ENCODE measurements at places on chromosomes 3 and 15. TPM values are rescaled to one million over a fixed set of nuclear protein-coding genes. Genes with fewer than 3 reads are reported as not detected.

Gene TTBK2
- 2.6 TPM for total RNA-seq

Gene ZSCAN29
- total RNA-seq = 9.5 TPM

Gene MINAR1
- total RNA-seq = 0.30 TPM

Gene TIGIT
- not detected for total RNA-seq

Gene GOLGA8G
- not detected for total RNA-seq

Gene MGLL
- total RNA-seq = 65.4 TPM

Gene CPN2
- not detected for total RNA-seq

Gene CKMT1A
- 2.9 TPM for total RNA-seq

Gene SCN11A
- 0.02 TPM for total RNA-seq

Gene CNTN4
- total RNA-seq = not detected

Gene SELENOK
- total RNA-seq = 21.4 TPM

Gene TEX264
- 72.9 TPM for total RNA-seq

Gene A4GNT
- not detected for total RNA-seq

Gene TRA2B
- total RNA-seq = 166 TPM

Gene CALML4
- total RNA-seq = 11.1 TPM

Gene COL8A1
- not detected for total RNA-seq

Gene CLSTN2
- 0.02 TPM for total RNA-seq

Gene SH2D7
- not detected for total RNA-seq

Gene GHRL
- not detected for total RNA-seq

Gene HHLA2
- not detected for total RNA-seq

Gene CCDC33
- 6.7 TPM for total RNA-seq

Gene SH3GL3
- total RNA-seq = 0.85 TPM

Gene FHIT
- total RNA-seq = 0.72 TPM

Gene MRPL3
- 96.0 TPM for total RNA-seq

Gene RASGRP1
- total RNA-seq = 0.28 TPM

Gene WNT5A
- total RNA-seq = 1.0 TPM

Gene FOXB1
- not detected for total RNA-seq

Gene SLC24A5
- total RNA-seq = not detected

Gene NANOGP8
- not detected for total RNA-seq

Gene SIDT1
- 0.63 TPM for total RNA-seq

Gene ELL3
- 1.4 TPM for total RNA-seq

Gene WDR49
- not detected for total RNA-seq

Gene SOX14
- not detected for total RNA-seq

Gene INKA1
- total RNA-seq = 2.1 TPM

Gene PRKCD
- total RNA-seq = 36.4 TPM

Gene DRD3
- not detected for total RNA-seq

Gene MAP1A
- total RNA-seq = 0.57 TPM

Gene LEKR1
- 0.73 TPM for total RNA-seq

Gene CYP8B1
- not detected for total RNA-seq

Gene CTXND1
- total RNA-seq = not detected

Gene TRIM59
- 10.0 TPM for total RNA-seq

Gene C3orf22
- not detected for total RNA-seq

Gene NAA50
- total RNA-seq = 161 TPM

Gene SLC12A8
- total RNA-seq = 1.2 TPM

Gene P2RY13
- not detected for total RNA-seq

Gene ASB14
- total RNA-seq = not detected

Gene CADM2
- total RNA-seq = 0.11 TPM

Gene ULK4
- total RNA-seq = 6.2 TPM

Gene ROBO1
- total RNA-seq = 14.4 TPM

Gene UBXN7
- 9.3 TPM for total RNA-seq

Measured in A549 treated with Mapracorat at 1 μM for 4 hours (cell line).